ENCODE measurements at places on chromosomes 6 and 20.

DNA sequence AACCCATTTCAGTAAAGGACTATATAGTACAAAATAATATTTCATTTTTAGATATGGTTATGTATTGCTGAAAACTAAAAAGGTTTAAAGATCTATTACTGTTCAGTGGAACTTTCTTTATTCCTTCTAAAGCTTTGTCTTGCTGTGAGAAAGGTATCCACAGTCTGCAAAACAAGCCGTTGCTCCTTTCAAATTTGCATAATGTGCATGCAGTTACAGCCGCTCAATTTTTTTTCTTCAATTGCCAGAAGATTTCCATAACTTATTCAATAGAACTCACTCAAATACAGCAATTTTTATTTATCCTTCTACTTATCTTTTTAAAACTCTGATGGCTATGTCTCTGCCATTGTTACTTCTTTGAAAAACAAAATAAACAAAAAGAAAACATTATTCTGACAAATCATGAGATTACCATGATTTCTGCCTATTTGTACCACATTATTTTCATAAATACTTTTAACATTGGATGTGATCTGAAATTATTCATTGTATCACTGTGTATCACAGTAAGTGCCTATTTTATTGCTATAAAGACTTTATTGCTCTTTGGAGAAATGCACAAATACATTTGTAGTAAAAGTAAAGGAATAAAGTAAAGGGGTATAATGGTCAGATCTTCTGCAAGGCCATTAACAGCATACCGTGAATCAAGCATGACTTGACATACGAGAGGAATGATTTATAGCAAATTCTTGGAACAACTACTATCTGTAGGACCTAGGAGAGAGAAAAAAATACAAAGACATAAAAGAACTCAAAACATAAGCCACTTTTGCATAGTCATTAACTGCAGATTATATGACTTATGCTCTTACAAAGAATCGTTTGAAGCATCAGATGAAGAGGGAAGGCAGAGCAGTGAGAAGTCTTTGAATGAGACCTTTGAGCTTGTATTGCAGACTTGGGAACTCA, 29.6 kb upstream of the HBS1L start:
- no peak for DNase-seq

GRCh38 chr6:154367336-154367735, 10.7 kb upstream of the IPCEF1 start:
- no peak for DNase-seq

GRCh38 chr6:119495230-119495683, 145.7 kb upstream of the MAN1A1 start:
- DNase-seq: no peak

DNA sequence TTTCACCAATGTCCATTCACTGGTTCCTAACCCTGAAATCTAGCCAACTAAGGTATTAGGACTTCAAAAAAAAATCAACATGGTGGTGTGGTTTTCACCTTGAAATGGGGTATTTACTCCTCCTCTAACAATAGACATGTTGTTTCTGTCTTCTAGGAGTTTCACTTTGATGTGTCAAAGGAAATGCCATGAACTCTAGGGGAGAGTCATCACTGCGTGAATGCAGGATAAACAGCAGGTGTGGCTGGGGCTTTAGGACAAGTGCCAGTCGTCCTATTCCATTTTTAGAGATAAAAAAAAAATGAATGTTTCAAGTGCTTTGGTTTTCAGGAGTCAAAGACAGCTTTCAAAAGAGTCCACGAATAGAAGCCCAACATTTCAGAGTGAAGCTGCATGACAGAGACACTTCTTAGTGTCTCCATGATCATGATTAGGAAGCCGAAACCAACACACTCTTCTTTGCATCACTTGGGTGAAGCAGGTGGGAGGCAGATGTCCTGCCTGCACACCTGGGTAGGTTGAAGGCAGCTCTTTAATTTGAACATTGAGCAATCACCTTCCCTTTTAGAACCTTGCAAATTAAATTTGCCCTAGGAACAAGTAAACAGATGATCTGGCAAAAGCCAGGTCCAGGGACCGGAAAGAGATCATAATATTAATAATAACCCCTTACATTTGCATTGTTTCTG, 328.5 kb upstream of the PRDM1 start:
- no peak for DNase-seq

GRCh38 chr20:25273046-25273445, 25.2 kb downstream of the PYGB start:
- DNase-seq: no peak

- no peak for DNase-seq
Observed at GRCh38 chr20:4061987-4062386, 46.6 kb upstream of the RNF24 start.

- DNase-seq: no peak
Observed at GRCh38 chr6:23413327-23414050, 712.5 kb upstream of the NRSN1 start.

- DNase-seq: no peak
Observed at GRCh38 chr6:16660157-16660497, 101.1 kb downstream of the ATXN1 start.

Data from stimulated activated CD8-positive, alpha-beta memory T cell treated with anti-CD3 and anti-CD28 coated beads, Interleukin-15, amount 100 ng/mL, for 48 hours (primary cell).